DMS79 treated with DMSO at 0.1 percent for 48 hours (cell line): ENCODE measurements at places on chromosomes 3 and 15.

GRCh38 chr3:114929971-114930732 lies 216.9 kb downstream of the ZBTB20 start:
- DNase-seq, result no peak

GRCh38 chr3:150131663-150132062 lies 161.0 kb upstream of the PFN2 start:
- no peak for DNase-seq

DNA sequence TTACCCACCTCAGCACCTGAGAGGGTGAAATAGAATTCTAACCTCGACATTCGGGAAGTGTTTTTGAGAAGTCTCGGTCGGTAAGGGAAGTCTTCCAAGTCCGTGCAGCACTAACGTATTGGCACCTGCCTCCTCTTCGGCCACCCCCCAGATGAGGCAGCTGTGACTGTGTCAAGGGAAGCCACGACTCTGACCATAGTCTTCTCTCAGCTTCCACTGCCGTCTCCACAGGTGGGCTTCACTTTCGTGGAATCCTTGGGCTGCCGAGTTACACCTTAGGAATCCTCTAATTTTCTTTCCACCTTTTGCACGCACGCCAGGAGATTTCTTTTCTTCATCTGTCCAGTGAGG lies 775 bp downstream of the CCNDBP1 start:
- DNase-seq, result no peak

GRCh38 chr3:142003291-142003690 lies 126.8 kb downstream of the ATP1B3 start:
- DNase-seq, result no peak

GRCh38 chr15:42198516-42198915 lies 9.6 kb downstream of the VPS39 start:
- no peak for DNase-seq

- peak; percentile 74 for DNase-seq
Observed at GRCh38 chr3:29156086-29156715, 124.7 kb upstream of the RBMS3 start.

GRCh38 chr15:66040211-66040892 lies 171.1 kb downstream of the RAB11A start:
- no peak for DNase-seq

DNA sequence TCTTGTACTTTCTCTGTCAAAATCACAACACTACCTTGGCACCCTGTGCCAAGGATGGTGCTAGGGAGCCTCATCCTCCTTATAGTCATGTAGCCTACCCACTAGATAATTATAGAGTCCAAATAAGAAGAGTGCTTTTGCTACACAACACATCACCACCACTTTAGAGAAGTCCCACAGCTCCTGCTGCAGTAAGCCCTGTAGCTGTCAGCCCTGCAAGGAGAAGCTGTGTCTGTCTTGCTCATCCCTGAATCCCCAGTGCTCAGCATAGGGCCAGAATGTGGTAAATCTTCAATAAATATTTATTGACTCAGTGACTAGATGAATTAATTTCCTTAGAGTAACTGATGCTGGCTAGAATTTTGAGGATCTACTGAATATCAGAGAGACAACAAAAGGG lies 190.8 kb downstream of the ZNF621 start:
- DNase-seq, result no peak

- peak; percentile 69 for DNase-seq
Observed at GRCh38 chr15:98954411-98954810, 53.2 kb downstream of the PGPEP1L start.

DNA sequence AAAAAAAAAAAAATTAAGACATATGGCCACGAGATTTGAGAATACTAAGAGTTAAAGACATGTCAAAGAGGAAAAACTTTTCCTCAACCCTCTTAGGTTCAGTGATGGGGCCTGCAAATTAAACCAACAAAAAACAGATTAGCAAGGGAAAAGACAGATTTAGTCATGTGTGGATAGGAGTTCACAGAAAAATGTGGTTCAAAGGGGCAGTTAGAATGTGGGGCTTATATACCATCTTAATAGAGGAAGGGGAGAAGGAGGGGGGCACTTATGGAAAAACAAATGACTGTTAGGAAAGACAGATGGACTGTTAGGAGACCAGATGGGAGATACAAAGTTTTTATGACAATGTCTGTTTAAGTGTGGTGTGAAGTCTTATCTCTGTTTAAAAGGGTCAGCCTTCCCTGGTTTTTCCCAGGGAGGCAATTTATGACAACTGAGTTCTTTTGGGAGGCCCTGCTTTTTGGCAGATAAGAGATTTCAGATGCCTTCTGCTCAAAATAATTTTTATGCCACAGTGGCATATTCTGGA lies 68.7 kb upstream of the FURIN start:
- no peak for DNase-seq

GRCh38 chr3:43953814-43954692 lies 263.3 kb downstream of the ABHD5 start:
- peak; percentile 14 for DNase-seq

DNA sequence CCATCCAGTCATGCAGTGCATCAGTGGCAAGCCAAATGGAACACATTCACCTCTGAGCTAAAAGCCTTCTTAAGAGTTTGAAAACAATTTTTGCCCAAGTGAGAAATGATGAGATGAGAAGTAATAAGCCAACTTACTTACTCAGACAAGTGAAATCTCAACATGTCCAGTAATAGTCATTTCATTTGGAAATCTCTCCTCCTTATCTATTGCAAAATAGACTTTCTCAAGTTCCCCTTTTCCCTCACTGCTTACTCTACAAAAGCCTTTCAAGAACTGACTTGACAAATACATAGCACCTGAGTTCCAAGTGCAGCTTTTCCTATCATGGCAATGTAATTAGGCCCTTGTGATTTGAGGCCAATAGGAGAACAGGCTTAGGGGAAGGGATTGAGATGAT lies 282.3 kb downstream of the SLC9A9 start:
- DNase-seq, result no peak

DNA sequence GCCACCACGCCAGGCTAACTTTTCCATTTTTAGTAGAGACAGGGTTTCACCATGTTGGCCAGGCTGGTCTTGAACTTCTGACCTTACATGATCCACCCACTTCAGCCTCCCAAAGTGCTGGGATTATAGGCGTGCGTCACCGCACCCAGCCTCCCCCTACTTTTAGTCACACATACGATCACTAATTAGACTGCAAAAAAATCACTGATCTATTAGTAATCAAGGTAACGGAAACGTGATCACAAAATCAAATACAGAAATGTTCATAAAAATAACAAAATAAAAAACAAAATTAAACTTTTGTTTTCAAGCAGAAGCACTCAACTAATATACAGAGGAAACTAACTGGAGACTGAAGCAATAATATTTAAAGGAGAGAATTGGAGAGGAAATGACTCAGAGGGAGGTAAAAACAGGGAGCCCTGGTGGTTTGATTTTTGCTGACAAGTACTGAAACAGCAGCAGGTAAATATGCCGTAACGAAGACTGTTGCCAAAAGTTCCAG lies 4.6 kb downstream of the WDR53 start:
- DNase-seq, result no peak

DNA sequence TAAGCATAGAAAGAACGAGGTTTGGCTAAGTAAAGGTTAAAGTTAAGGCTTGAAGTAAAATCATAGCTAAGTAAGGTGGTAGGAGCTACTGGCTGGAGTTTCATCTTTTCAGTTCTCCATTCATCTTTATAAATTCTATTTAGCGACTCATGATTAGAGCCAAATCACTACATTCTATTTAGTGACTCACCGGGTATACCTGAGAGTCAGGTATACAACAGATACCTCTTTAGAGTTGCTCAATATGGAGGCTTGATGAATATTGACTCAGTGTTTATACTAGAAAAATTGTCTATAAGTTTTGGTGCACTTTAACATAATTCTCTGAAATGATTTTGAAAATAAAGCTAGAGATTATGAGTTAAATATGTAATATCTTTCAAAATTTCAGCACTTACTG lies 328.8 kb upstream of the GRM7 start:
- no peak for DNase-seq

DNA sequence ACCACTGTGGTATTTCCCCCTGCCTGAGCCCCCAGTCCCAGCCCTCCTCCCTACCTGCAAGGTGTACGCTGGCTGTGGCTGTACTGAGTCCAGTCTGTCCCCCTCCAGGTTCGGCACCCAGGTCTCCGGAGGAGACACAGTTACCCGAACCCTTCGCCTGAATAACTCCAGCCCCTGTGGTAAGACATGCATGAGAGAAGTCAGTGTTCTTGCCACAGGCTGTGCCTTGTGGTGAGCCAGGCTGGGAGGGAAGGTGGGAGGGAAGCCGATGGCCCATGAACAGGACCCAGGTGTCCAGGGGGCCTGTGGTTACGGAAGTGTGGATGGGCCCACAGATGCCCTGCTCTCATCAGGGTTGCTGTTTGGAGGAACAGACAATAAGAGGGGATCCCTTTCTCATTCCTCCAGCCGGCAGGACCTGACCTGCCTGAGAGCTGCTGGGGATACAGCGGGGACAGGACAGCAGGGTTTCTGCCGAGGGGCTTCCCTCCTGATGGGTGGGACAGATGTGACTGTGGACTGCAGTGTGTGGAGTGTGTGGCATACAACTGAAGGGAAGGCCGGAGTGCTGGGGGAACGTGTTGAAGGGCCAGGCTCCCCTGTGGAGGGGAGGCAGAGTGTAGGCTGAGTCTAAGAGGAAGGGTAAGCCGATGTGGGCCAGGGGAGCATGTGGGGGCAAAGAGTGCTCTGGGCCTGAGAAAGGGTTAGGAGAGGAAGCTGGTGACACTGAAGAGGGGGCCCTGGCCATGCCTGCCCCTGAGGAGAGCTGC lies 21.9 kb downstream of the ACAA1 start:
- no peak for DNase-seq
